ENCODE measurements at places on chromosomes 5 and 9.

DNA sequence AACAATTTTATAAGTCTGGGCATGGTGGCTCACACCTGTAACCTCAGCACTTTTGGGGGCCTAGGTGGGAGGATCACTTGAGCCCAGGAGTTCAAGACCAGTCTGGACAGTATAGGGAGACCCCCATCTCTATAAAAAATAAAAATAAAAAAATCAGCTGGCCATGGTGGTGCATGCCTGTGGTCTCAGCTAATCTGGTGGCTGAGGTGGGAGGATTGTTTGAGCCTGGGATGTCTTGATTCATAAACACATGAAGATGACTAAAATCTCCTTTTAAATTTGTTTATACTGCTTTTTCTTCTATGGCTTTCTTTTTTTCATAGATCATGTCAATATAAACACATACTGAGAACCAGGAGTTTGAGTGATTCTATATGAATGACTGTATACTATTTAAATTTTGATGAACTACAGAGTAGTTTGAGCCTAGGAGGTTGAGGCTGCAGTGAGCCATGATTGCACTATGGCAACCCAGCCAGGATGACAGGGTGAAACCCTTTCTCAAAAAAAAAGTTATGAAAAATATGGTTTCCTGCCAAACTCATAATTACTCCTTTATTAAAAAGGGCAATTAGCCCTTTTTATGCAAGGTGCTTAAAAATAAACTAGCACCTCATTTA, 14.2 kb downstream of the RIC1 start:
- no peak for DNase-seq

DNA sequence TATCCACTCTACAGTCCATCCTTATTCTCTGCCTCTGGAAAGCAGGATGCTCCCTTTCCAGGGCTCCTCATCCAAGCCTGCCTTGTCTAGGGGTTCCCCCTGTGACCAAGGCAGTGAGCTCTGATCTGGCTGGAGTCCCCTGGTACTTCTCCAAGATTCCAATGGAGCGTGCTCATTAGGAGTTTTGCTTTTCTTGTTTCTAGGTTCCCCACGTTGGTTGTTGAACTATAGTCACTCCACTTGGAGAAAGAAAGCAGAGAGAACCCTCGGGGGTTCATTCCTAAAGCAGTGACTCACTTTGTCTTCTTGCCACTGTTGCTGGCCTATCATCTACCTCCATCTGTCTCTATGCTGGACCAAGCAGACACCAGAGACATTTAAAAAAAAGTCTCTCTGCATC, 192.6 kb downstream of the TLE4 start:
- DNase-seq: no peak

GRCh38 chr5:79809743-79810142, 120.1 kb downstream of the CMYA5 start:
- no peak for DNase-seq

- DNase-seq: no peak
Measured at GRCh38 chr5:163612358-163613149, 107.1 kb downstream of the MAT2B start.

DNA sequence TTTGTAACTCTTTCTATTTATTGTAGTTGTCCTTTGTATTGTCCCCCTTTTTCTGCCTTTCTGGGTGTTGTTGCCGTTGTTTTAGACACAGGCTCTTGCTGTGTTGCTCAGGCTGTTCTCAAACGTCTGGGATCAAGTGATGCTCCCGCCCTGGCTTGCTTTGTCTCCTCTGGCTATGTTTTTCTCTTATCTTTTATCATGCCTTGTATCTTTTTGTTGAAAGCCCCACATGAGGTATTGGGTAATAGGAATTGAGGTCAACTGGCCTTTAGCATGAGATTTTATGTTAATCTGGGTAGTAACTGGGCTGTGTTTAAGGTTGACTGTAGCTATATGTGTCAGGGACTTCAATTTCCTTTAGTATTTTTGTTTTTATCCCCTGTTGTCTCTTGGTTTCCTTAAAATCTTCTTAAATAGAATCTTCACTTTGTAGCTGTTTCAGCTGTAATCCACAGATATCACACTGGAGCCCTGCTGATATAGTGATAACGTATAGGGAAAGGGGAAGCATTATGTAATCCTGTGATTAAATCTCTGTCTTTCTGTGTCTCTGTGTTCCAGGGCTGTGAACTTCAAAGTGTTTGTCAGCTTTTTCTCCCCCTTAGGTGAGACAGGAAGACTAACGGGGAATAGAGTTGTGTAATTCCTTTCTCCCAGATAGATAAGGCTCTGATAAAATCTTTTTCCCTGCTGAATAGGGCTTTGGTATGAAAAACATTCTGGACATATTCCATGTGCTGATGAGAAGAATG, 25.9 kb upstream of the CACNA1B start:
- DNase-seq: no peak

DNA sequence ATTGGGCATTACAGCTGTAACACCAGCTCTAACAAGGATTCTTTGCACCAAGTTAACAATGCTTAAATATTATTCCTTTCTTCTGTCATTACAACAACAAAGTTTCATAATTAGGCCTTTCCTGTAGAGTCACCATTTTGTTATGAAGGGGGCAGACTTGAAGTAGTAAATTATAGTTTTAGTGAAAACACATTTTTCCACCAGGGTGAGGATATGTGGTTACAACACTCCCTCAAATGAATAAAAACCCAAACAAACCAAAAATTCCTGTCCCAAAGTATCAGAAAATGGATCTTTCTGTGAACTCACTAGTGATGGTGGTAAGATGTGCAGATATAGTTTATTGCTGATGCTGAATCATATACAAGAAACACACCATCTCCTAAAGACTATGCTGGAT, 250.5 kb upstream of the TUT7 start:
- no peak for DNase-seq

DNA sequence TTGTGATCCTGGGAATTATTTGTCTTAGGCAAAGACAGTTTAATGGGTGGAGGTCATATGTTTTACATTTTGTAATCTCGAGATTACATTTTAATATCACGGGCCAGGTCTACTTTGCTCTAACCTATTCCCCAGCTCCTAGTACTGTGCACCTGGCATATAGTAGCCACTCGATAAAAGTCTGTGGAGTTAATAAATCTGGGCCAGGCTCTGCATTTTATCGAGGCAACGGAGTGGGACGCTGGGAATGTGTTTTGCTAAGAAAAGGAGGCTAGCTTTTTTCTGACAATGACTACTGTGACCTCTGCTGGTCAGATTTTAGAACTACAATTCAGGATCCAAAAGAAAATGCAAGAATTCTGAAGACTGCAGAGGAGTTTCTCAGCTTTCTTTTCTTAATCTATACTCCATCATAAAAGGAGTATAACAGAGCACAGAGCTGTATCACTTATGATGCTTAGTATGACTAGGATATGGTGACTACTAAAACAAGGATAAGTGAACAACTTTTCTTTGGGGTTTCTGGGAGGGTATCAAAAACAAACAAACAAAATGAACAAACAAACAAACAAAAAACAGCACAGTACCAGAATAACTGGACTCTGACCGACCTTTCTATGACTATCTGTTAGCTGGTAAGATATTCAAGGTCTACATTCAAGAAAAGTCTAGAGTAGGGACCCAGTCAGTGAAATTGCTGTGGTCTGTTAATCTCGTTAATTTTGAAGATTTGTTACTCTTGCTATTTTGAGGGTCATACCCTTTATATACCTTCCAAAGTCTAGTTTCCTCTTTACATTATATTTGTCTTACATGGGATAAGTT, 46.1 kb upstream of the CER1 start:
- no peak for DNase-seq

- DNase-seq: no peak
Measured at GRCh38 chr5:116176121-116176520, 91.3 kb downstream of the COMMD10 start.

GRCh38 chr5:71757590-71758543, 38.8 kb downstream of the CARTPT start:
- peak; percentile 70 for DNase-seq

DNA sequence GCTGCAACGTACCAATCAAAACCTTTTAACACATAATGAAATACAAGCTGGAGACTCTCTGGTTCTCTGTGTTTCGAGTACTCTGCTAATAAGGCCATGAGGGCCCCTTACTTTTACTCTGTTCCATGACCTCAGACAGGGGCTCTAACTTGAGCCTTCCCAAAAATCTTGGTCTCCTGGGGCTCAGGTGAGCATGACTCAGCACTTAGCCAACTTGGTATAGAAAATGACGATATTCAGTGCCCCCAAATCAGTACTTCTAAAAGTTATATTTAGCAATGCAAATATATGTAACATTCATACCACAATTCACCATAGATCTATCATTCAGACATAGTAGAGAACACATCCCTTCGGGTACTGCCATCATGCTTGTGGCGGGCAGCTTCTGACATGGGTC, 278.9 kb downstream of the EFNA5 start:
- DNase-seq: no peak

- no peak for DNase-seq
Measured at GRCh38 chr5:158317507-158317906, 458.6 kb upstream of the CLINT1 start.

GRCh38 chr5:78419396-78419795, 59.0 kb downstream of the SCAMP1 start:
- DNase-seq: no peak

GRCh38 chr5:123120197-123120596, 31.2 kb downstream of the PRDM6 start:
- no peak for DNase-seq

DNA sequence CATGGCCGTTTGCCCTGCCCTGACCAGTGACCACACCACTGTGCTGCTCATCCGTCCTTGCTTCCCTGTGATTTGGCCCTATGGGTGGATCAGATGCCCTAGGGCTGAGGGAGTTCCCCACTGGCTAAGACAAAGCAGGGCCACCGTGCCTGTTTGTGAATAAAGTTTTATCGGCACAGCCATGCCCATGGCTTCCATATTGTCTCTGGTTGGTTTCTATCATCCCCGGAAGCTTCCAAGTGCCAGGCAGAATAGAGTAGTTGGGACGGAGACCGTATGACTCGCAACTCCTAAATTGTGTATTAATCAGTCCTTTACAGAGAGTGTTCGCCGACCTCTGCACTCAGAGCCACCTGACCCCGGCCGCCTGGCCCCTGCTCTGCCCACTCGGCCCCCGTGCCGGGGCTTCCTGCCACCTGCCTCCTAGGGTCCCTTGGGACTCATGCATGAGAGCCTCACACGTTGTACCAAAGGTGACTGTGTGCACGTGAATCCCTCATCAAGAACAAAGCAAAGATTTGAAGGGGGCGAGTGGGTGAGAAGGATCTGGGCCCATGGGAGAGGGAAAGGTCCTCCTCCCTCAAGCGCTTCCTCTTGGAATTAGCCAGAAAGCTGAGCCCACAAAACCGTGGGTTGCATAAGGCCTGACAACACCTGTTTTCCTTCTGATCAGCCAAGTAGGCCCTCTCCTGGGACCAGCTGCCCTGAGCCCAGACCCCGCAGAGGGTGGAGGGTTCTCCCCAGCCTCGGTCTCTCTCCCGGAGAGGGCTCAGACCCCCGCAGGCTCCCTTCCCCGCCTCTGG, 11.7 kb upstream of the FCN2 start:
- DNase-seq: no peak

DNA sequence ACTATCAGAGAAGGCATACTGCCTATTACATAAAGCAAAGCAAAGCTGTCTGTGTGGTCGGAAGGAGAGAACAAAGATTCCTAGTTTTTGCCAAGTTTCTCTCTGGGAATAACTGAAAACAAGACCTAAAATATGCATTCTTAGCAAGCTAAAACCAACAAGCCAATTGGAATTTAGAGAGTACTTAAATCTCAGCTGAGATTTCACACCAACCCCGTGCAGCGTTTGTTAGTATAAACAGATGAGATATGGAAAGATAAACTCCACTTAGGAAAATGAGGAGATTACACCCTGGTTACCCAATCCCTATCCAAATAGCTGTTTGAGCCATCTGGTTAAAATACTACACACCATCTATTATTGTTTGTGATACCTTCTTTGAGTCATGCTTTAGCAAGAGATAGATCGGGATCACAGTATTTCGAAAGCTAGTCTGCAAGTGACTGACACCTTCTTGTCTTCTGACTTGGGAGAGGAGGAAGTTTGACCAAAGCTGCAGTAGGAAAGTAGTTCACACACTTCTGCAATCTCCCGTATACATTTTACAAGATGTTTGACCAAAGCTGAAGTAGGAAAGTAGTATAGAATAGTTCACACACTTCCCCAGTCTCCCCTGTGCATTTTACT, 18.2 kb downstream of the FAF2 start:
- DNase-seq: no peak

GRCh38 chr9:20224756-20225155, 397.5 kb downstream of the MLLT3 start:
- DNase-seq: no peak

DNA sequence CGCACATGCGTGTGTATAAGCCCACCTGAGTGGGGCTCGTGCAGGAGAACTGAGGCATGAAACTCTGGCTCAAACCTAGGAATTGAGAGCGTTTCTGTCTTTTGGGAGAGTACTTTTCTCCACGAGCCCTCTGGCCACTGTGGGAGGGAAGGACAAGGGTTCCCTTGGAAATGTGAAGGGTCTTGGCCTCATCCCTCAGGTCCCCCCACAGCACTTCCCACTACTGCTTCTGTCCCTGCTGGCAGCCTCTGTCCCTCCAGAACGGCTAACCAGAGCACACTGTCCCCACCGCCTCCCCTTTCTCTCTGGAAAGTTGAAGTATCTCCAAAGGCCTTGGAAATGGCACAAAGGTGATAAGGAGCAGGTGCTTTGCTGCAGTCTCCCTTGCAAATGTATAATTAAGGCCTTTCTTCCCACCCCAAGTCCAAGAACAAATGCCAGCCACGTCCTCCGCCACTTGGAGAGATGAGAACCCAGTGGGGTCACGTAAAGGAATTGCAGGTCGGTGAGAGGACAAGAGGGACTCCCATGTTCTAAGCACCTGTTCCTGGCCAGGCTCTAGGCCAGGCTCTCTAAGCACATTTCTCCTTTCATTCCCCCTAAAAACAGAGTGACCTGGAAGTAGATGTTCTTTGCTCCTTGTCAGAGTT, 107.9 kb upstream of the LMX1B start:
- DNase-seq: no peak

DNA sequence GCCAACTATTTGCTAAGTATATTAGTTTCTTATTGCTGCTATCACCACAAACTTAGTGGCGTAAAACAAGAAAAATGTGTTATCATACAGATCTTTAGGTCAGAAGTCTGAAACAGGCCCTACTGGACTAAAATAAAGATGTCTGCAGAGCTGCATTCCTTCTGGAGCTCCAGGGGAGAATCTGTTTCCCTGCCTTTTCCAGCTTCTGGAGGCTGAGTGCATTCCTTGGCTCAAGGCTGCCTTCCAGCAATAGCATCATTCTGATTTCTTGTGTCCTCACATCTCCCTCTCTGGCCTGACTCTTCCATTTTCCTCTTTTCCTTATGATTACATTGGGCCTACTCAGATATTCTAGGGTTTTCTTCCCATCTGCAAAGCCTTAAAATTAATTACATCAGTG, 15.9 kb downstream of the MAN2A1 start:
- no peak for DNase-seq

DNA sequence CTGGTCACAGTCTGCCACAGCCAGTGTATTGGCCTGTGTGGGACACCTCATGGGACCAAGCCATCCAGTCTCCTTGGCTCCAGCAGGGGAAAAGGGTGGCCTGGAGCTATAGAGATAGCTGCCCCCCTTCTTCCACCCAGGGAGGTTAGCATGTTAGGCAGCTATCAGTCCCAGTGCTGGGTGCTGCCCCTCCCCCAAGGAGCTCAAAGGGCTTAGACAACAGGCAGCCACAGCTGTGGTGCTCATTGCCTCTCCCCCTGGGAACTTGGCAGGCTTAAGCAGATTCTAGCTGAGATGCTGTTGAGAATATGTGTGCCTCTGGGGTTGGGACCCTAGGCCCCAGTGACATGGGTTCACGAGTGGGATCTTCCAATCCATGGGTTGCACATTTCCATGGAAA, 226.0 kb upstream of the PTGER4 start:
- no peak for DNase-seq

All from ecto neural progenitor cell (in vitro differentiated cells).